Psoas muscle (tissue), 8 donors: ENCODE measurements at places on chromosomes 1 and 21.

DNA sequence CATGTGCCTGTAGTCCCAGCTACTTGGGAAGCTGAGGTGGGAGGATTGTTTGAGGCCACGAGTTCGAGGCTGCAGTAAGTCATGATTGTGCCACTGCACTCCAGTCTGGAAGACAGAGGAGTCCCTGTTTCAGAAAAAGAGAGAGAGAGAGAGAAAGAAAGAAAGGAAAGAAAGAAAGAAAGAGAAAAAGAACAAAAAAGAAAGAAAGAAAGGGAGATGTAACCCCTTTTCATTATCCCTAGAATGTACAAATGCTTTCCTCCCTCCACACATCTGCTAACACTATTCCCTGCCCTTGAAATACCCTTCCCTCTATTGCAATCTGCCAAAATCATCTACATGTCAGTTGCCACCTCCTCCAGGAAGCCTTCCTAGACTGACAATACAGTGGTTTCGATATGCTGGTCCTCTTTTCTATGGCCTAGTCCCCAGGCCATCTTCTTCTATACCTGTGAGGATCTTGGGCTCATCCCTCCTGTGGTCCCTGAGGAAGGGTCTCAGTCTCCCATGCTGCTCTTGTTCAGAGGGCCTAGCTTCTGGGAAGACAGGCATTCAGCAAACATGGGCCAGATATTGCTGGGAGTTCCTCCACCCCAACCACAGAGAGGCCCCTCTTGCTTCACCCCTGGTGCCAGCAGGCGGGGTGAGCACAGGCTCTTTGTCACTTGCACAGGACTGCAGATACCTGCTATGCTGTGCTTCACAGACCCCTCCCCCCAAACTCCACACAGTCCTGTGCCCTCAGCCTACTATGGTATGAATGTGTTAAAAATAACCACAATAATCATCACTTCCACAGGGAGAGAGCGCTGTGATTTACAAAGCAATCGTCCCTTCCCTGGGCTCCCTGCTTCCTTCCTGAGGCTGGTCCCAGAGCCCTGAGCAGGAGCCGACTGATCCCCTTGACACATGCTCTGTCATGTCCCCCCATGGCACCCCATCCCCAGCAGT, 14.1 kb downstream of the ADGRB2 start:
- H3K4me3 ChIP-seq: no peak overlapping the region
- no peaks in the 10 kb centered on the region for H3K27me3 ChIP-seq
- H3K36me3 ChIP-seq: no peaks in the 10 kb centered on the region
- no peak for DNase-seq
- peaks cover 26% of the 10 kb centered on the region for H3K4me1 ChIP-seq

DNA sequence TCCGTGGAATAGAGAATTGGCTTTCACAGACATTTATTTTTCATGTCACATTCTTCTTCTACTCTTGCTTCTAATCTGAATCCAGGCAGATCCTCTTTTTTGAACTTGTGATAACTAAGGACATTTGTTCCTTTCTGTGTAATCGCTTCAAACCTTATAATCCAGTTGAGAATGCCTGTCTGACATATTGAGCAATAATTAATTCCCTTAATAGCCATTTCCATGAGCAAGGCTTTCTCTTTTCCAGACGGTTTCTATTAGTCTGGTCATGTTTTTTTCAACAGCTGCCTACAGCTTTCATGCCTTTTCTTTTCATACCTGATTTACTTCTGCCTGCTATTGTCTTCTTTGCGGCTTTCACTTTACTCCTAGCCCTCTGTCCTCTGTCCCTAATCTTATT, 163.4 kb downstream of the CYYR1 start:
- H3K27me3 ChIP-seq: no peaks in the 10 kb centered on the region
- no peak overlapping the region for H3K4me3 ChIP-seq
- no peaks in the 10 kb centered on the region for H3K36me3 ChIP-seq
- no peaks in the 10 kb centered on the region for H3K4me1 ChIP-seq
- no peak overlapping the region for H3K27ac ChIP-seq
- no peak for DNase-seq

DNA sequence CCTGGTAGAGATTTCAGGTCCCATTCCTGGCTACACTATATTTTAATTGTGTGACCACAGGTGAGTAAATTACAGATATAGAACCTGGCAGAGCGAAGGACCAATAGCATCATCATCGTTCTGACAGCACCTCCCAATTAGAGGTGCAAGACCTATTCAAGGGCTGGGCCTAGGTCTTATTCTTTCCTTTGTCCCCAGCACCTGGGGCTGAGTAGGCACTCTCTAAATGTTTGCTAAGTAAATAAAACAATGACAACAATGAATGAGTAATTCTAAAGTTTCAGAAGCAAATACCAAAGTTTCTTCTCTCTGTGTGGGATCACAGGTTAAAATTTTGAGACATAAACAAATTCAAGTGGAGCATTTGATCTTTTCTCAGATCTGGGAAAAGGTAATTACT, 32.7 kb downstream of the BEND5 start:
- H3K27ac ChIP-seq: no peak overlapping the region
- H3K36me3 ChIP-seq: peaks cover 31% of the 10 kb centered on the region
- no peak overlapping the region for H3K4me3 ChIP-seq
- DNase-seq: no peak
- no peaks in the 10 kb centered on the region for H3K4me1 ChIP-seq

DNA sequence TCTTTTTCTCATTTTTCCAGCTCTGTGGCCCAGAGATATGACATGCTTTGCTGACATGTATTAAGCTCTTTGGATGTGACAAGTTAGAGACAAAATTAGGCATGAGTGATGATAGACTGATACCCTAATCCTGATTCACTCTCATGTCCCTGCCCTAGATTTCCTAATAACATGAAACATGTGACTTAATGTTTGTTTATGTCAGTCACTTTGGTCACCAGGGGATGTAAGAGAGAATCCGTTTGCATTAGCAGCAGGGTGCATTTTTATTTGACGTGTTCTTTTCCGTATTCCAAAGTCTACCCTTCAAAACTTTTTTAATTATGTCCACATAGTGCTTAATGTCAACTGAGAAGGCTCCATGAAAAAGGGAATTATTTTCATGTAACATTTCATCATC, 192.4 kb downstream of the HMCN1 start:
- H3K27ac ChIP-seq: no peak overlapping the region
- no peak for DNase-seq
- no peak overlapping the region for H3K4me3 ChIP-seq

DNA sequence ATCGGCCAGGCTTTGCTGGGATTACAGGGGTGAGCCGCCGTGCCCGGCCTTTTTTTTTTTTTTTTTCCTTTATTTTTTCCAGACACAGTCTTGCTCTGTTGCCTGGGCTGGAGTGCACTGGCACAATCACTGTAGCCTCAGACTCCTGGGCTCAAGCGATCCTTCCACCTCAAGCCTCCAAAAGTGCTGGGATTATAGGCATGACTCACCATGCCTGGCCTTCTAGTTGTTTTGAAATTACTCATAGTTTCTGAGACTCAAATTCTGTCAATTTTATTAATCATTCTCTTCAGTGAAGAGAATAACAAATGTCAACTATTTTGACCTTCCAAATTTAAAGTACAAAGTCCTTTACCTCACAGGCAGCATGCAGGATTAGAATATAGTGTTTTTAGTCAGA, 374.5 kb downstream of the PLA2G4A start:
- H3K27me3 ChIP-seq: no peaks in the 10 kb centered on the region
- no peak for DNase-seq
- H3K27ac ChIP-seq: no peak overlapping the region
- H3K4me3 ChIP-seq: no peak overlapping the region
- H3K36me3 ChIP-seq: no peaks in the 10 kb centered on the region

- no peak for DNase-seq
- H3K36me3 ChIP-seq: peaks cover 100% of the 10 kb centered on the region
- no peak overlapping the region for H3K4me3 ChIP-seq
These were observed 42.0 kb downstream of the BMP8A start for GRCh38 chr1:39533442-39533841.

DNA sequence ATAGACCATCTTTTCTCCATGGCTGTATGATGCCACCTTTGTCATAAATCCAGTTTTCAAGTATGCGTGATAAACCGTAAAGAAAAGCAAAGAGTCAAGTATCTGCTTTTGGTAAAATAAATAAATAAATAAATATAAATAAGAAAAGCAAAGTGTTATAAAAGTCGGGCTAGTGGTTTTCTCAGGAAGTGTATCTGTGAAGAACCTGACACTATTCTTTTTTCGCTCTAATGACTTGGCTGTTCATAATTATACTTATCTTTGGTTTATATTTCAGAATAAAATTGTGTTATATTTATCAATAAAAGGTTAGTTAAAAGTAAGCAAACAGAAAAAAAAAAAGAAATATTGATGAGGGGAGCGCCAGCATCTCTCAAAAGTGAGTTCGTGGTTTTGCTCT, 594 bp upstream of the EXO5 start:
- peaks cover 9% of the 10 kb centered on the region for H3K4me1 ChIP-seq
- H3K36me3 ChIP-seq: no peaks in the 10 kb centered on the region
- H3K4me3 ChIP-seq: peak overlapping the region; percentile 94
- DNase-seq: no peak
- H3K27me3 ChIP-seq: no peaks in the 10 kb centered on the region

DNA sequence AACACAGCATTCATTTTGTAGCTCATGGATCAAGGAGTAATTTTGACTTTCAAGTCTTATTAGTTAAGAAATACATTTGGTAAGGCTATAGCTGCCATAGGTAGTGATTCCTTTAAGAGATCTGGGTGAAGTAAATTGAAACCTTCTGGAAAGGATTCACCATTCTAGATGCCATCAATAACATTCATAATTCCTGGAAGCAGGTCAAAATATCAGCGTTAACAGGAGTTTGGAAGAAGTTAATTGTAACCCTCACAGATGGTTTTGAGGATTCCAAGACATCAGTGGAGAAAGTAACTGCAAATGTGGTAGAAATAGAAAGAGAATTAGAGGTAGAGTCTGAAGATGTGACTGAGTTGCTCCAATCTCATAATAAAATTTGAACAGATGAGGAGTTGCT, 216.6 kb downstream of the GREM2 start:
- H3K4me3 ChIP-seq: no peak overlapping the region
- H3K27me3 ChIP-seq: no peaks in the 10 kb centered on the region
- H3K4me1 ChIP-seq: no peaks in the 10 kb centered on the region
- DNase-seq: no peak
- H3K27ac ChIP-seq: no peak overlapping the region

- no peak overlapping the region for H3K4me3 ChIP-seq
- no peak overlapping the region for H3K27ac ChIP-seq
- no peaks in the 10 kb centered on the region for H3K4me1 ChIP-seq
- H3K36me3 ChIP-seq: no peaks in the 10 kb centered on the region
These were observed 94.0 kb downstream of the KCND3 start for GRCh38 chr1:111895469-111895868.

- DNase-seq: no peak
- no peak overlapping the region for H3K27ac ChIP-seq
- no peak overlapping the region for H3K4me3 ChIP-seq
- H3K36me3 ChIP-seq: no peaks in the 10 kb centered on the region
- H3K4me1 ChIP-seq: no peaks in the 10 kb centered on the region
These were observed 256.1 kb upstream of the DPYD start for GRCh38 chr1:98176936-98177335.

GRCh38 chr21:38257667-38258066, 876 bp downstream of the KCNJ15 start:
- no peak overlapping the region for H3K4me3 ChIP-seq
- no peak for DNase-seq

DNA sequence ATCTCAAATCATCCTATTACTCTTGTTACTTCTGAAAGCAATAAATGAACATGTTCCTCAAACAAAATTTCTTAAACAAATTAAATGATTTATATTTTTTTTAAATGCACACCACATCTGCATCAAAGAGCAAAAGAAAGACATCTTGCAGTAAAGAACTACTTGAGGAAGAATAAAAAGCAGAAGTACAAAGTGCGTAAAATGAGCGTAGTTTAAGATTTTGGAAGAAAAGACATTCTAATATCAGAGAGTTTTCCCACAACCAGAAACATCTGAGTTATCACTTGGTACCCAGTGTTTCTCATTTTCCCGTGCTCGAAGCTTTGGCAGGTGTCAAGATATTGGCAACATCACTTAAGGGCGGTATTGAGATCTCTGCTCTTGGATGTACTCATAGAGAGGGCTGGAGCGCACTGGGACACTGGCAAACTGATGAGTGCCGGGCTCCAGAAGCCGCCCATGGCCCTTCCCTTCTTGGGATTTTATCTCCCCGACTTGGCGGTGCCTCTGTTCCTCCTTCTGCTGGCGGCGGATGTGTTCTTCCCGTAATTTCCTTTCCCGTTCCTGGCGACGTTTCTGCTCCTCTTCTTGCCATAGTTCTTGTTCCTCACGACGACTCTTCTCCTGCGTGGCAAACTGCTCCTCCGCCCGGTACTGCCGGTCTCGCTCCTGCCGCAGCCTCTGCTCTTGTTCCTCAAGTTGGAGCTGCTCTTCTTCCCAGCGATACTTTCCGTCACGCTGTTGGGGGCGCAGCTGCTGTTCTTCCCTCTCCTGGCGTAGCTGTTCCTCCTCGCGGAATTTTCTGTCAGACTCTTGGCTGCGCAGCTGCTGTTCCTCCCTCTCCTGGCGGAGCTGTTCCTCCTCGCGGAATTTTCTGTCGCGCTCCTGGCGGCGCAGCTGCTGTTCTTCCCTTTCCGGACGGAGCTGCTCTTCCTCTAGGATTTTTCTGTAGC, 7.9 kb downstream of the TCHH start:
- no peak overlapping the region for H3K27ac ChIP-seq
- peak overlapping the region; percentile 34 for H3K4me3 ChIP-seq
- no peak for DNase-seq
- H3K27me3 ChIP-seq: peaks cover 89% of the 10 kb centered on the region

DNA sequence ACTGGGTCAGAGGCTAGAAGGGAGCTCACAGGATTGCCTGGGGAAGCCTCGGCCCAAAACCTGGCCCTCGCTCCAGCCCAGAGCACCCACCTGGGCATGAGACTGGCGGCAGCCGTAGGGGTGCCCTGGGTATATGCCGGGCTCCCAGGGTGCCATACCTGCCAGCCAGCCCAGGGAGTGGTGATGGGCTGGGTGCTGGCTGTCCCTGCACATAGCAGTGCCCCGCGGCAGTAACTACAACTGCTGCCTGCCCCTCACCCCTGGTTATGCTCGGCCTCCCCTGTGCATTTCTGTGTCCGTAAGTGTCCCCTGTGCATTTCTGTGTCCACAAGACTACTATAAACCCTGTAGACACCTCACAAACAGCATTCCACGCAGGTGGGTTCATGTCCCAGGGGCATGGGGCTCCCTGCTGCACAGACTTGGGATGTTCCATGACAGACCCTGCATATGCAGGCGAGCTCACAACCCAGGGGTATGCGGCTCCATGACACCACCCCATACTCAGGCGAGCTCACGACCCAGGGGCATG, 5.8 kb upstream of the SPATC1L start:
- H3K4me3 ChIP-seq: no peak overlapping the region
- H3K27ac ChIP-seq: no peak overlapping the region
- no peaks in the 10 kb centered on the region for H3K27me3 ChIP-seq
- no peak for DNase-seq

DNA sequence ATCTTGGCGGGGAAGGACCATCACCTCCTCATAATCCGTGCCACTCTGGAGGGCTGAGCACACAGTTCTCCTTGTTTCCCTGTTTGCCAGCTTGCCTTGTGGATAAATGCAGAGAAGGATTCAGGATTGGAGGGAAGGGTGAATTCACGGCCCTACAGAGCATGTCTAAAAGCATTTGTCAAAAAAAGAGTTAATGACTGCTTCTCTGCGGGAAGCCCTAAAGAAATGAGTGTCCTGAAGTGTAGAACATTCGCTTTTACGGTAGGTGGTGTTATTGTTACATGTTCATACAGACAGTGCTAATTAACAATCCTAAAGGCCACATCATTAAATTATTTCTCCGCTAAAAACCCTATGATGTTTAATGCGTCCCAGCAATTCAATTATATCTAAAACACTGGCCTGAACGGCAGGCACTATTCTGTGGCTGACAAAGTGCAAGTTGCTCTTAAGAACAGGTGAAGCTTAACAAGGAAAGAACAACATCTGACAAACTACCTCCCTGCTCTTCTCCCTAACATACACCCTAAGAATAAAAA, 112.3 kb upstream of the NFIA start:
- no peak overlapping the region for H3K27ac ChIP-seq
- H3K4me1 ChIP-seq: no peaks in the 10 kb centered on the region
- H3K4me3 ChIP-seq: no peak overlapping the region
- no peaks in the 10 kb centered on the region for H3K36me3 ChIP-seq
